ENCODE measurements at places on chromosomes 3 and 15.

- no peak for DNase-seq
Observed at GRCh38 chr15:96322536-96323318, 7.8 kb upstream of the NR2F2 start.

DNA sequence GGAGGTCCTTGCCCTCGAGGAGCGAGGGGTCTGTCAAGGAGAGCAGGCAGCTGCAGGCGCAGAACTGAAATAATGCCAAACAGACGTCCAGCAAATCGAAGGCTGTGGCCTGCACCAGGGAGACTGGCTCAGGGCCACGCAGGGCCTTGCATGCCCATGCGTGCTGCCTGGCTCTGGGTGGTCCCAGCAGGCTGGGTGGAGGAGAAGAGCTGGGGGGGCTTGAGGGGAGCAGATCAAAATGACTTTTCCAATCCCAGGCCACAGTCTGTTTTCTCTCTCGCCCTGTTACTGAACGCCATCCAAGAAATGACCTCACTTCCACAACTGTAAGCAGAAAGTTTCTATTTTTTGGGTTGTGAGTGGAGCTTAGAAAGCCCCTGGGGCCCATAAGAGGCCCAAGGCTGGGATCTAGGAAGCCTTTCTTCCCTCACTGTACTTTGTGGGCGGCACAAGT is 96.9 kb upstream of the RPL32 start:
- no peak for DNase-seq

- DNase-seq: no peak
Observed at GRCh38 chr3:93867425-93867824, 106.3 kb downstream of the PROS1 start.

DNA sequence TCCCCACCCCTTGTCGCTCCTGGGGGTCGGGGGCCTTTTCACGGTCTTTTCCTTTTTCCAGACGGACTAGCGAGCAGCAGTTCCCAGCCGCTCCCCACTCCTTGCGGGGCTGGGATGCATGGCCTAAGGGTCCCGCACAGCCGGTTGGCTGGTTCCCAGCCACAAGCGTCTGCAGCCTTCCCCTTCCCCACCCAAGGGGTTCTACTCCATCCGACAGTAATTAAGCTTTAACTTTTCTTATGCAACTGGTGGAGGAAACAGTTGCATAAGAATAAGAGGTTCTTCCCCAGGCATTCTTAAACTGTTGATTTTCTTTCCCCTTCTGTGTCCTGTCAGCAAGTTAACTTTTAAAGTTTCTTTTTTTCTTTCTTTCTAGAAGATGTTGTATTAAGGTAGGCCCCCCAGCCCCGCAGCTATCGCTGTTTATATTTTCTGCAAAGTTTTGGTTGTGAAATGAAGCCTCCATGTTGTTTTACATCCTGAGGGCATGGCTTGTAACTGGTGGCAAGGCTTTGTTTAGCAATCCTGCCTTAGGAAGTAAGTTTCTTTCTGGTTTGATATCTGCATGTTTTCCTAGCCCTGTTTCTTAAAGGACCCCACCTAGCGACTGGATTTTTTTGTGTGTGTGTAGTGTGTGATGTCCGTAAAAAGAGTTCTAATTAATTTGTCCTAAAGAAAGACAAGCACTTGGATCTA is 207.5 kb downstream of the ZNF385D start:
- DNase-seq: no peak

DNA sequence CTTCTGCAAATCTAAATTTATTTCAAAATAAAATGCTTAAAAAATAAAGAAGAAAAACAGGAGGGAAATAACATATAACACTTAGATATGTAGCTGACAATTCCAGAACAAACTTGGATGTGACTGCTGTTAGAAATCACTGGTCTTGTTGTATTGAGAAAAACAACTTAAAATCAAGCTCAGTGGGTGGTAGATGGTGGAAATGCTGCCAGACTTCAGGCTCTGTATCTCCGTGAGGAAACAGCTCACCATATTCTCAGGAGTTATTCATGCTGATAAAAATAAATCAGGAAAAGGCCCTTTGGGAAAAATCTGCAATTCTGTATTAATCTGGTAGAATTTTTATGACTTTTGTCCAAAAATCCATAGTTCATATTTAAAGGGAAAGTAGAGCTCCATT is 477.6 kb downstream of the RAP2B start:
- no peak for DNase-seq

DNA sequence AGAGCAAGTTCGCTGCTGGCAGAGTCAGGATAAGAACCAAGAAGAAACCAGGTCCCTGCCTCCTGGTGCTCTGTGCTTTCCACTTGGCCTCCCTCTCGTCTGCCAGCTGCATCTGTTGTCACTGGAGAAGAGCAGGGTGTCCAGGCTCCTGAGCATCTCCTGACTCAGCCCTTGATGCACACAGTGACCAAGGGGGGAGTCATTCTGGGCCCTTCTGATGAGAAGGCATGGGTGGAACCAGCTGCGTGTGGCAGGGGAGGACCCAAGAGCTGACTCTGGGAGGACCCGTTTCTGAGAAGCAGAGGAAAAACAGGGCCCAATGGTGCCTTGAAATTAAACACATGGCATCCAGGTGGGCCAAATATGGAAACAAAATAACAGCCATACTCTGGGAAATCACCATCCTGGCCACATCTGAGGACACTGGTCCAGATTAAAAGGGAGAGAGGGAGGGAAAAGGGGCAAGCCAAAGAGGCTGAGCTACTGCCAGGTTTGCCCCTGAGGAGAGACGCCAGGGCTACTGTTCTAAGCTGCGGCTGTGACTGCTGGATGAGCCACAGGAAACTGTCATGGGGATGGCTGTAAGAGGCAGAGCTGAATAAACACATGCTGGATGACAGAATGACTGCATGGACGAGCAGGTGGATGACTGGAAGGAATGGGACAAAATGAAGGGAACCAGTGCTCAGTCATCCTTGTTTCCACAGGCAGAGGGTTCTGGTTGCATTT is 58.1 kb upstream of the CA12 start:
- no peak for DNase-seq
